ENCODE measurements at places on chromosomes 7 and 10.

- DNase-seq: no peak
Observed at GRCh38 chr7:2554661-2555111, 638 bp downstream of the BRAT1 start.

GRCh38 chr7:30176463-30177109 is 41.8 kb downstream of the MTURN start:
- DNase-seq: no peak

- no peak for DNase-seq
Observed at GRCh38 chr10:96695975-96696634, 24.2 kb downstream of the PIK3AP1 start.

DNA sequence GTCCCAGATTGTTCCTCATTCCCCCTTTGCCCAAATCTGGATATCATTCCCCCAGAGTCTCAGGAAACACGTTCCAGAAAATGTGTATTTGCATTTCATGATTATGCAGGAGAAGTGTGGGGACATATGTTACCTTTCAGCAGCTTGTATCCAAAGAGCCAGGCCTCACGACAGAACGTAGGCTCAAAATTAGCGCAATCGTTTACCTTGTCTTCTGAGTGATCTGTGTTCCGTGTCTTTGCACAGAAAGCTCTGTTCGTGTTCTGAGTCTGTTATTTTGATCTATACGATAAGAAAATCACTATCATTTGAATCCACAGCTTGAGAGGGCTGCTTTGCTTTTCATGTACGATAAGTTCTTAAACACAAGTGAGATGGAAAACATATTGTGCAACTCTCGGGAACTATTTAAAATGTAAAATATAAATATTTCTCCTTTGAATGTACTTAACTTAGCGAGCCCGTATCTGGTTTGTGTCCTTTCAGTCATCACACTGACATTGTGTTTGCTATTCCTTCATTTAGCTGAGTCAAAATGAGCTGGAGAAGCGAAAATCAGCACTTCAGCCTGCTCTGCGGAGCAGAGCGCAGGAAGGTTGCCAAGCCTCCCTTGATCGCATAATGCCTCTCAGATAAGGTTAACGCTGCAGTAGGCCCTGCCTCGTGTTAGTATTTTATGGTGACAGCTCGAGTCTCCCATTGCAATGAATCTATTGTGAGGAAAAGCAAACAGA is 80.2 kb upstream of the CACNB2 start:
- DNase-seq: no peak

GRCh38 chr7:78985509-78985908 is 468.0 kb downstream of the MAGI2 start:
- DNase-seq: no peak

- no peak for DNase-seq
Observed at GRCh38 chr10:2913474-2913873, 153.9 kb upstream of the PFKP start.

DNA sequence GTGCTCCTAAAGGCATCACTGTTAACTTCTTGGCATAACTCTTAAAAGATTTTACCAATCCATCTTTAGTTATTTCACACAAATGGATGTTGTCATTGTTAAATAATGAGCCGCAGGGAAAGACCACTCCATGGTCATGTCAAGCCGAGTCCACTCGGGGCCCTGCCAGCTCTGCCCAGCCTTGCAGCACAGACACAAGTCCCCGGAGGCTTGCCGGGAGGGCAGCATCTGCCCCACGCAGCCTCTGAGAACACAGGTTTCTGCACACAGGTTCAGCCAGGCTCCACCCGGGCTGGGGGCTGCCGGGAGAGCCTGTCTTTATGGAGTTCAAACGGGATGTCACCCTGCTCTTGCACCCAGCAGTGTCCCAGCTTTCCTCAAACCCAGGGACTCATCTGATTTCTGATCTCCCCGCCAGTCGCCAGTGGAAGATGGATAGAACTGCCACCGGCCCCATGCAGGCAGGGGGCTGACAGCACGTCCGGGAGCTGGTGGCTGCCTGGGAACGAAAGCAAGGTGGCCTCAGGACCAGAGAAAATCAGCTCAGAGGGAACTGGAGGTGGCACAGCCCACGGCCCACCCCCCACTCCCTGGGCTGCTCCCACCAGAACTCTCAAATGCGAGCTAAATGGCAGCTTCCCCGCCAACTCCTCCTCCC is 156.2 kb downstream of the TCERG1L start:
- DNase-seq: no peak

DNA sequence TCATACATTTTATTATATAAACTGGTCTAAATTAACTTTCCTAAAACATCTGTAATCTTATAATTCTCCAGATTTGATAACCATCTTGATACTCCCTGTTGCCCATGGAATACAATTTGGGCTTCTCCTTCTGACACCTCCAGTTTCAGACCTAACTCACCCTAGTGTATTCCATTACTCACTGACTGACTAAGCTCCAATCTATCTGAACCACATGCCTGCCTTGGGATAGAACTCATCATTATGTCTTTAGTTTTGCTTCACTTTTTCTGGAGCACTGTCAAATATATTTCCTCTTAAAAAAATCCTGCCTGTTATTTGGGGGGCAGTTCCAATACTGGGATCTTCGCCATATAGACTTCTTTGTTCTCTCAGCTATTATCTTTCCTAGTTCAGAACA is 4.9 kb upstream of the FOXP2 start:
- no peak for DNase-seq
